Left cardiac atrium (tissue), 4 donors: ENCODE measurements at places on chromosomes 16 and 17. TPM values are rescaled to one million over a fixed set of nuclear protein-coding genes. Genes with fewer than 3 reads are reported as not detected.

Gene MIF4GD
- total RNA-seq, result 17.7 TPM

Gene STX1B
- 1.2 TPM for total RNA-seq

Gene SLC52A1
- total RNA-seq, result 0.10 TPM

Gene SECTM1
- 12.6 TPM for total RNA-seq

Gene MILR1
- total RNA-seq, result 5.0 TPM

Gene C17orf78
- total RNA-seq, result not detected

Gene RNFT1
- 13.7 TPM for total RNA-seq

Gene CCDC78
- 0.56 TPM for total RNA-seq

- DNase-seq, result no peak
Measured at GRCh38 chr16:67050796-67051195, 21.8 kb downstream of the CBFB start.

DNA sequence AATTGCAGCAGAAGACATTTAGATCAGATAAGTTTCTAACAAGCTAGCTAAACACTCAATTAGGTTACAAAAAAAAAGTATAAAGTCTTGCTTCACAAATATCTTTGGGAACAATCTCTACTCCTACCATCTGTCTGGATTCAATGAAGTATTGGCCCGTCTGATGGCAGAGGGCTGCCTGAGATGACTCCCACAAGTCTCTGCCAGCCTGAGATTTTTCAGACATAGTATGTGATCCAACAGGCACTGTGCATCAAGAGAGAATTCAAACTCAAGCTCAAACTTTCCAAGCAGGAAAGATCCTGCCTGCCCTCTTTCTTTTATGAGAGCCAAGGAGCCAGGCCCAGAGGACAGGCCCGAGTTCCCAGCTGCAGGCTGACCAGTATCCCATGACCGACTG lies 22.6 kb downstream of the SLC39A11 start:
- no peak for DNase-seq

DNA sequence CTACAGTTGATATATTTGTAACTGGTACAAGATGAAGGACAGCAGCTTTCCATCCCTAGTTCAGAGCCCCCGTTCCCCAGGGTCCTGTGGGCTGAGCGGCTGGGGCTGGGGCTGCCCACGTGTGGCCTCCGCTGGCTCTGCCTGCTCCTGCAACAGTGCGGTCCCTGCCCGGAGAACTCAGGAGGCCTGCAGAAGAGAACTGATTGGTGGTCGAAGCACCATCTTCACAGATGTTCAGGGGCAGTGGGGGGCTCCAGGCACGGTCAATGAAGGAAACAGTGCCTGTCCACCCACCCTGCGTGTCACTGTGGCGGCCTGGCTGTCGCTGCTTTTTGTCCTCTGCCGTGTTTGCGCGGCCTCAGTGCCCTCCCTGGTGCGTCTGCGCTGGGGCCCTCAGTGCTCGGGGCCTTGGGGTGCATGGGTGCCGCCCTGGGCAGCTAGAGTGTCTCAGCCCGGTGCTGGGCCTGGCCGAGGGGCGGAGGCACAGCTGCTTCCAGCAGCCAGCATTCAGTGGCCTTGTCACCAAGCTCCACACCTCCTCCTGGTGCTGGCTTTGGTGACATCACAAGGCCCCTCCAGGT lies 4.2 kb upstream of the NUDT16L1 start:
- DNase-seq, result no peak

DNA sequence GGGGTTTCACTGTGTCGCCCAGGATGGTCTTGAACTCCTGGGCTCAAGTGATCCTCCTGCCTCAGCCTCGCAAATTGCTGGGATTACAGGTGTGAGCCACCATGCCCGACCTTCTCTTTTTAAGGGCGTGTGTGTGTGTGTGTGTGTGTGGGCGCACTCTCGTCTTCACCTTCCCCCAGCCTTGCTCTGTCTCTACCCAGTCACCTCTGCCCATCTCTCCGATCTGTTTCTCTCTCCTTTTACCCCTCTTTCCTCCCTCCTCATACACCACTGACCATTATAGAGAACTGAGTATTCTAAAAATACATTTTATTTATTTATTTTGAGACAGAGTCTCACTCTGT lies 3.9 kb downstream of the STH start:
- DNase-seq, result no peak

GRCh38 chr16:24944206-24944605 lies 71.0 kb downstream of the ARHGAP17 start:
- DNase-seq, result no peak

- no peak for DNase-seq
Measured at GRCh38 chr17:47286198-47286914, 32.7 kb downstream of the ITGB3 start.

DNA sequence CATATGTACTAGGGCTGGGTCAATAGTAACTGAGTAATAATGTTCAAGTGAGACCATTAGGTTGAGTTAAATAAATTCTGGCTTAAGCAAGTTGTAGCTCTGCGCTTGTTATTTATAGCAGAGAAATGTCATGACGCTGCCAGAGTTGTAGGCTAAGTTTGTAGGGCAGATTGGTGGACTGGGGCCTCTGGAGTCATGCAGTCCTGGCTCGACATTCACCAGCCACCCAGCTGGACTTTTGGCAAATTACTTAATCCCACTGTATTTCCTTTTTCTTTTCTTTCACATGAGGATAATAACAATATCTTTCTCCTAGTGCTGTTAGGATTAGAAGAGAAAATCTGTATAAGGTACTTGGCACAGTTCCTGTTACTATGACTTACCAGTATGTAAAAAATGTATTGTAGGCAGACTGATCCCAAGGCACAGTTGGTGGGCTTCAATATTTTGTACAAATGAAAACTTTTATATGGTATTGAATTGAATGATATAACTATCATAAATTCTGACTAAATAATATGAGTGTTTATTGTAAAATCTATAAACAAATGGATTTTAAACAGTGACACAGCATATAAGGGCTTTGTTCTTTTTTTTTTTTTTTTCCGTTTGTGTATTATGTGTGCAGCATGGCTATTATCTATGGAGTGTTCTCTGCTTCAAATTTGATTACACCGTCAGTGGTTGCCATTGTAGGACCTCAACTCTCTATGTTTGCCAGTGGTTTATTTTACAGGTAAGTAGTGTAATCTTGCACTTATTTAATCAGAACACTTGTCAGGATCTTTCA lies 2.6 kb downstream of the MFSD11 start:
- DNase-seq, result no peak

DNA sequence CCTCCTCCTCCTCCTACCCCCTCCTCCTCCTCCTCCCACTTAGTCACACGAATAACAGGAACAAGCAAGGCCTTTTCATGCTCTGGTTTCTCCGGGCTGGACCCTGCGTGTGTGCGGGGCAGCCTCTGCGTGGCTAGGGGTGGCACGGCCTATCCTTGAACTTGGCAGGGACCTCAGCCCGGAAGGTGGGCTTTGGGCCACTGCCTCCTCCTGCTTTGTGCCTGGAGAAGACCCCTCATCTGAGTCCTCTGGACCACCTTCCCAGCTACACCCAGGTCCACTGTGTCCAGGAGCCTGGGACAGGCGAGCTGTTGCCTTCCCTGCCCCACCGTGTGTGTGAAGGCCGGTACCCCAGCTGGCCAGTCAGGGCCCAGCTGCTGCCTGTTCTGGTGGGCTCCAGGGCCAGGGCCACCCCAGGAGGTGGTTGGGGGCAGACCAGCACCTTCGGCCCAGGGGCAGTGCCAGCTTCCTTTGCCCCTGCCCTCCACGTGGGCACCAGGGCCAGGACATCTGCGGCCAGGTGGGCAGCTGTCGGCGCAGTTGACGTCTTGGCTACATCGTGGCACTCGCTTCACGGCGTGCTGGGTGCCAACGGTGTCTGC lies 35.4 kb downstream of the GINS2 start:
- no peak for DNase-seq

- no peak for DNase-seq
Measured at GRCh38 chr16:57500578-57501111, 14.4 kb upstream of the DOK4 start.

DNA sequence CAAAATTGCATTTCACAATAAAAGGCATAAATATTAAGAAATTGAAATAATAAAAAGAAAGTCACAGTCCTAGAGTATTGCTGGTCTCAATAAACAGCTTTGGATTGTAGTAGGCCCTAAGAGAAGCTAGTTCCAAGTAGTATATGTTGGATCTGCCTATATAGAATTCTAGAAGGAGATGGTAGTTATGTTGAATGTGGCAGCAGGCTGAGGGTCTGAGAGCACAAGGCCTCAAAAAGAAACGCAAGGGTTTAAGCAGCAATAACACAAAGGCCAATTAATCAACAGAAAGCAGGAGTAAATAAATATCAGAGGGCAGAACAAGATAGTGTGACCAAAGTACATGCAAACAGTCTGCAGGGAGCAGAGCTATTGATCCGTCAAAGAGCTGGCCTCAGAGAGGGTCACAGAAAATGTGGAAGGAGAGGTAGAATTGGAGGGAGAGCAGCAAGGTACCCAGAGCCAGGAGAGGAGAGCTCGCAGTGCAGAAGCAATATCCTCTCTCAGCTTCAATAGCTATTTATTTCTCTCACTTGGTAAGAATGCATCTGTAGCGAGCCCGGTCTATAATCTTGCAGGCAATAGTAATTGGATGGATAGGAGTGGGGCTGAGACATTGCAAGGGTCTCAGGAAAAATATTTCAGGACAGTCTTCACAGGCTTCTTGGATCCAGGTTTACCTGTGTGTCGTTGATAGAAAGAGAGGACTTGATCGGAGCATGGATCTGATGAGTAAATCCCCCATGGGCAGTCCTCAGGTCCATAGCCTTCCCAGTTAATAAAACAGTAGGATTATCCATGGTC lies 25.1 kb upstream of the MED13 start:
- DNase-seq, result no peak

- DNase-seq, result no peak
Measured at GRCh38 chr17:70872103-70872502, 702.8 kb downstream of the KCNJ2 start.

GRCh38 chr17:22461460-22462145 lies 769.3 kb downstream of the KCNJ18 start:
- no peak for DNase-seq

DNA sequence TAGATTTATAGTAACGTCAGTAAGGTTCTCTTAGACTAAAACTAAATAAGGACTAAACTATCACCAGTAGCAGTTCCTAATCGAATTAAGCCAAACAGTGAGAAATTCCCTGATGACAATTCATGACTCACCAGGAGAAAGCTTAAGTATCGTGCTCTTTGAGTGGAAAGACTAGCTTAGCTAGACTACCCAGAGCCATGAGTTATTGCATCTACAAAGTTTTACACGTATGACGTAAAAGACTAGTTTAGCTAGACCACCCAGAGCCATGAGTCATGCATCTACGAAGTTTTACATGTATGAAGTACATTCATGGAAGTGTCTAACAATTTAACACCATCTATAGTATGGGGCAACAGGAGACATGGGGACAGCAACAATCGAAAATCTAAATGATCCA lies 36.6 kb downstream of the UBE2G1 start:
- DNase-seq, result no peak

- no peak for DNase-seq
Measured at GRCh38 chr16:8935989-8936388, 27.7 kb downstream of the USP7 start.

GRCh38 chr16:29908719-29909220 lies 8.5 kb downstream of the ASPHD1 start:
- DNase-seq, result no peak

DNA sequence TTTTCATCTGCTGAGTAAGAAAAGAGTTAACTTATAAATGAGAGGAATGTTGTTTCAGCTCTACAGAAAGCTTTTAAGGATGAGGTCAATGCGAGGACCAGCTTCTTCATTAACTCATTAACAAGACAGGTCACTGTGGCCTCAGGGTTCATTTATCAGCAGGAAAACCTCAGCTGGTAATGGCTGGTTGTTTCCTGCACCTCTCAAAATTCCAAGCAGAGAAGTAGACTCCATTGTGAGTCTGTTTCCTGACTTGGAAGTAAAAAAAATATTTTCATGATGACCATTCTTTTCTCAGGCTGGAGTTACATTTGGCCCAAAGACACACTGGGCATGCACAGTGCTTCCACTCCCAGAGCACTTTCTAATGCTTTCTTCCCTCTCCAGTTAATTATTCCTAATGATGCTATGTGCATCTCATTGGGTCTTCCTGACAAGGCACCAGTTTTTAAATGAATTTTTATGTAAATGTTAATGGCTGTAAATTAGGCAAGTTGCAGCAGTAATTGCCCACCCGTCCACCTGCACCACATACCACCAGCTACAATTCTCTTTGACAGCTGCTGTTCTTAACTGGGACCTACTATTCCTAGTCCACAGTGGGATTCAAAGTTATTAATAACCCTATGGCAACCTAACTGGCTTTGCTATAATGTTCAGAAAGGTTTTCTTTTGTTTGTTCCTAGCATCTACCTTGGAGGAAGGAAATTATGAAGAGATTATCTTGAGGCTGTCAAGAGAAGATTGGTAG lies 89.5 kb upstream of the BCAR1 start:
- no peak for DNase-seq
